Lung (tissue), 17 donors: ENCODE measurements at places on chromosomes 7 and 10. TPM values are rescaled to one million over a fixed set of nuclear protein-coding genes. Genes with fewer than 3 reads are reported as not detected.

DNA sequence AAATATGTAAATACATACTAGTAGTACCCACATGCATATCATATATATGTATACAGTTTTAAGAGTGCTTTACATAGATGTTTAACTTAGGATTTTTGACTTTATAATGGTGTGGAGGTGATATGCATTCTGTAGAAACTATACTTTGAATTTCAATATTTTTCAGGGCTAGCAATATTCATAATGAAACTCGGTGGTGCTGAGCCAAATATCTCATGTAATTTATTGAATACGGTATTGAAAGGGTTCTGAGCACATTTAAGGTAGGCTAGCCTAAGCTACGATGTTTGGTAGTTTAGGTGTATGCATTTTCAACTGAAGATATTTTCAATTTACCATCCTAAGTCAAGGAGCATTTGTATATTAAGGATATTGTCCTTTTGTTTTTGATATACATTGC, 36.0 kb downstream of the ZNRF2 start:
- no peak for DNase-seq

- DNase-seq, result no peak
Observed at GRCh38 chr7:5294169-5294987, 11.6 kb downstream of the SLC29A4 start.

GRCh38 chr10:112775381-112775780, 174.7 kb upstream of the TCF7L2 start:
- DNase-seq, result peak; percentile 57

Gene MKX
- 3.5 TPM for total RNA-seq

- peak; percentile 68 for DNase-seq
Observed at GRCh38 chr7:151759591-151760042, 117.3 kb downstream of the PRKAG2 start.

Gene ARMH3
- total RNA-seq, result 23.6 TPM

Gene SORCS1
- total RNA-seq, result 0.06 TPM

DNA sequence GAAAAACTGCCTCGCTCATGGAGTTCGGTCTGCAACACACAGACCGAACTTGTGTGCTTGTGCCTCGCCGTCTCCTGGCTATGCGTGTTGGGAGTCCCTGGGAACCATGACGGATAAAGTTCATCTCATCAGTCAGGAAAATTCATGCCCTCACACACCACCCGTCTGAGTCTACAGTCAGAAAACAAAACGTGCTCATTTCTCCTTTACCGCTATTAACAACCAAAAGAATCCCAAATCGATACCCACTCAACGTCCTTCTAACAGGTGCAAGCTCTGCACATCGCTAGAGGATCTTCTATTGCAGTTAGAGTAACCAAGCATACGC, 13.6 kb downstream of the CNPY1 start:
- DNase-seq, result no peak

GRCh38 chr10:60954035-60954434, 10.1 kb upstream of the RHOBTB1 start:
- DNase-seq, result no peak

Gene ECD
- 29.5 TPM for total RNA-seq

DNA sequence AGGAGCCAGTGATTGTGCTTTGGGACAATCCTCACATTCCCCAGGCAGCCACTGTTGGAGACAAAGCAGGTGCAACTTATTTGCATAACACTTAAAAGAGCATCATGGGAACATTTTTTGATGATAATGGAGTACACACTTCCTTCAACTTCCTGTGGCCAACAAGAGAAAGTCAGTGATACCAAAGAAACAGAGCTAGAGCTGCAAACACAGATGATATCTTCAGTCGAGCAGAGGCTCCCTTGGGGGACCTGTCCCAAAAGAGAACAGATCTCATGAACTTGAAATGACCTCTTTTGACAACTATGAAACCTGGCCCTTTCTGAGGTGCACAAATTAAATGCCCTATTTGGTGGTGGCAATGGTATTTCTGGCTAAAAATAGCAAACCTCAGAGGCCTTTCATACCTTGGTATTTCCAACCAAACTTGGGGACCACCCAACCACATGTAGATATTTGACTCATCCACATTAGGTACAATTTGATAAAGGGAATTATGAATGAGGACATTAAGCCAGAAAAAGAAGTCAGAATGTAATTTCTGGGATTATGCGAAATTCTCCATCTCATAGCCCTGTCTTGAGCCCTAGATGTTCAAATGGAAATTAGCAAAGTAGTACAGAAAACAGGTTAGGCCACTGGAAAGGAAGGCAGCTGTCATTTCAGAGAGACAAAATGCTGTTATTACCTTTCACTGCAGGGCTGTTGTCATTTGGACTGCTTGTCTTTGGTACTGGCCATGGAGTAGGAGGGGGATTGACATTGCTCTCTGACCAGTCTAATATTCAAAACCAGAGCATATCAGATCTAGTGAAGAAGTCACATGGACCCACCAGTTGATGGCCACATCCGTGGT, 146.2 kb downstream of the ICA1 start:
- DNase-seq, result no peak

DNA sequence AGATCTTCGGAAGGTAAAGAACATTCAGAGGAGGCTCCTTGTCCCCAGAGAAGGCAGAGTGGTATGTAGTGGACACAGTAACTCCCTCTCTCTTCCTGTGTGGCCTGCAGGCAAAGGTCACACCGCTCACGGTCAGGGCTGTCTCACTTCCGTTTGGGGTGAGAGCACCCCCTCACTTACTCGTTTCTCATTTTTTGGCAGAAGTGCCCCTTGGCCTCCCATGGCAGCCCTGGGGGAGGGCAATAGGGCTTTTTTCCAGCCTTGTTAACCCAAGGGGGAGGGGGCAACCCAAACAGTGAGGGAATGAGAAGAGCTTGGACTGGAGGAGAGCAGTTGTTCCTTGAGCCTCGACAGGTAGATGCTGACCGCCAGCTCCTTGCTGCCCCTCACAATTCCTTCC, 31.8 kb upstream of the SRGN start:
- DNase-seq, result no peak

GRCh38 chr10:114638821-114639625, 19.1 kb downstream of the ABLIM1 start:
- peak; percentile 59 for DNase-seq

GRCh38 chr7:44964831-44965440, 13.9 kb downstream of the MYO1G start:
- DNase-seq, result no peak

GRCh38 chr7:33556472-33556871, 348.9 kb upstream of the BMPER start:
- no peak for DNase-seq

- DNase-seq, result no peak
Observed at GRCh38 chr10:85851325-85851724, 515.3 kb downstream of the GRID1 start.

DNA sequence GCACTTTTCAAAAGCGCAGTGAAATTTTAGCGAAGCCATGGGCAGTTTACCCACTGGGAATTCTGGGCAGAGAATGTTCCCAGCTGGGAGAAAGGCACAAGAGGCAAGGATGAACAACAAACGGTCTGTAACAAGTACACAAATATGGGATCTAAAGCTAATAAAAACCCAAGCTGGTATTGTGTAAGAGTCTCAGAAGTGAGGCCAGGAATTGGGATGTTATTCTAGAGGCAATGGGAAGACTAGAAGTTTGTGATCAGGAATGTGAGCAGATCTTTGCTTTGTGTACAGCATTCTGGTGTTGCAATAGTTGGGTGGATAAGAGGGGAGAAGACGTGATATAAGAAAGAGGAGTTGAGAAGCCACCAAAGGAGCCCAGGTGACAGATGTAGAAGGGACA, 15.0 kb downstream of the FZD9 start:
- no peak for DNase-seq

Gene SYT15B
- total RNA-seq, result 59.8 TPM

Gene CHAT
- not detected for total RNA-seq

DNA sequence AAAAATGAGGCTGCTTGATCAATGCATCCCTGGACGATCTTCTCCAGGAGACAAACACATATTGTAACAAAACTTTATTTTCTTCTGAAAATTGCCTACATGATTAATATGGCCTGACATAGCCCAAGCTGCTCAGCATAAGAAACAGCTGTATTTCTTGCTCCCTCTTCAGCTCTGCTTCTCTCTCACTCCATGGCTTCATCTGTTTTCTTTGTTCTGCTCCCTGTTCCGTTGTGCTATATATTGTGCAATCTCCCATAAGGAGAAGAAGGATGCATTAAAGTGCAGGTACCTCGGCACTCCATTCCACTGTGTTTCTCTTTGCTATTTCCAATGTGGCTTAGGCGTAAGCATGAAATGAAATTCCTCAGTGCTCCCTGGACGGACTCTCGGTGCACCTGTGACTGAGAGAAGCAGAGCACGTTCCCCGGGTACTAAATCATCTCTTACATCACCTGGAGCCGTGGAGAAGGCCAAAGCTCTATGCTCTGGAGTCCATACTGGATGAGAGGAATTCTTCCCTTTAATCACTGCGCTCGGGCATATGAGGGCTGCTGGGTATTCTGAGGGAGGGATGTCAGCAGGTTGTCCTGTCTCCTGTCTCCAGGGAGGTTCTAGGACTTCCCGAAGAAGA, 254.3 kb downstream of the GALNT17 start:
- peak; percentile 55 for DNase-seq

DNA sequence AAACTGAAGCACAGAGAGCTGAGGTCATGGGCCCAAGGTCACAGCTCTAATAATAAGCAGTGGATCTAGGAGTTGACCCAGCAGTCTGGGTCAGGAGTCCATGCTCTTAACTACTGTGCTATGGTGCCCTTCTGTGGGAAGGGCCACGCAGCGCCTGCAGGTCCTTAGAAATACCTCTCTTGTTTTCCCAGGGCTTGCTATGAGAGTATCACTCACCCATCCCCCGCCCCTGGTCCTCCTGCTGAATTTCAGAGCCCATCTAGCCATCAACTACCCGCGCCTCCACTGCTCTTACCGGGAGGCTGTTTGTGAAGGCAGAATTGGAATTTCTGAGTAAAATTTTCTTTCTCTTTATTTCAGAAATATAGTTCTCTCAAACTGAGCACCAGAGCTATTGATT, 27.3 kb upstream of the CRHR2 start:
- peak; percentile 28 for DNase-seq

- no peak for DNase-seq
Observed at GRCh38 chr10:30036811-30037210, 22.6 kb downstream of the JCAD start.

Gene PRLHR
- total RNA-seq, result not detected

Gene SEC61G
- total RNA-seq, result 71.9 TPM

Gene PAPOLB
- 0.25 TPM for total RNA-seq

- no peak for DNase-seq
Observed at GRCh38 chr7:142774826-142775225, 4.1 kb downstream of the PRSS2 start.

Gene TRIM50
- not detected for total RNA-seq

- DNase-seq, result peak; percentile 58
Observed at GRCh38 chr10:73956476-73957359, 41.2 kb upstream of the VCL start.
